ENCODE measurements at places on chromosomes 3 and 15.

- peak; percentile 55 for DNase-seq
These were observed 19.9 kb downstream of the SPICE1 start for GRCh38 chr3:113495035-113495434.

GRCh38 chr3:105195260-105195659 is 171.4 kb upstream of the ALCAM start:
- no peak for DNase-seq

GRCh38 chr3:134471521-134472193 is 14.1 kb downstream of the ANAPC13 start:
- no peak for DNase-seq

DNA sequence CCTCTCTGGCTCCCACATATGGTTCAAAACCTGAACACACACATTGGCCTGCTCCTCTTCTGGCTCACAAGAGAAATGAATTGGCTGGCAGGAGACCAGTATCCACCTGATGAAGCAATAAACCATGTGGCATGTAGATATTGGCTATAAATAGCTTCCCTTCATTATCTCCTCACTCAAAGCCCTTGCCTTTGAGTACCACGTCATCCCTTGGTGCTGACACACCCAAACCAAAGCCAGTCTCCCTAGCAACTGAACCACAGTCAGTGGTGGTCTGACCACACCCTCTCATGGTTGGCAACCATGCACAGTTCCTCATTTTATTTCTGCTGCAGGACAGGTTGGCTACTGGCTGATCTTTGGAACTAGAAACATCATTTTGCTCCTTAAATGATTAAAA is 98.8 kb downstream of the ZNF621 start:
- peak; percentile 19 for DNase-seq

GRCh38 chr3:189508784-189509501 is 122.2 kb upstream of the TP63 start:
- no peak for DNase-seq

- DNase-seq: no peak
These were observed 4.3 kb upstream of the COPG1 start for GRCh38 chr3:129245141-129245540.

GRCh38 chr15:28987337-28987736 is 101.6 kb downstream of the APBA2 start:
- no peak for DNase-seq

DNA sequence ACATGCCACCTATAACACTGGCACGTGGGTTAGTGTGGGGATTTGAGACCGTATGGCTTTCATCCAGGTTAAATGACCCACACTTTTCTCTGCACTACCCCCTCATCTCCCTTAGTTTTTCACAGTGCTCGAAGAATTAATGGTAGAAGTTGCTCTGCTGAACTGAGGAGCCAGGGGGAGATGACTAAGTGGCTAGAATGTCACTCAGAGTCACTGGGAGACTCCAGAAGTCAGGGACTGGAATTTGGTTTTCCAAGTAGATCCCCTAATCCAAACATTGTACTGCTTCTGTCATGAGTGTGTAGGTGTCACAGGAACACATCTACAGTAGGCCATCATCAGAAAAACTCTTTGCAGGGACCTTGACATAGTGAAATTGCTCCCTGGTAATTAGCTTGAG is 181.0 kb upstream of the RASGRP1 start:
- no peak for DNase-seq

DNA sequence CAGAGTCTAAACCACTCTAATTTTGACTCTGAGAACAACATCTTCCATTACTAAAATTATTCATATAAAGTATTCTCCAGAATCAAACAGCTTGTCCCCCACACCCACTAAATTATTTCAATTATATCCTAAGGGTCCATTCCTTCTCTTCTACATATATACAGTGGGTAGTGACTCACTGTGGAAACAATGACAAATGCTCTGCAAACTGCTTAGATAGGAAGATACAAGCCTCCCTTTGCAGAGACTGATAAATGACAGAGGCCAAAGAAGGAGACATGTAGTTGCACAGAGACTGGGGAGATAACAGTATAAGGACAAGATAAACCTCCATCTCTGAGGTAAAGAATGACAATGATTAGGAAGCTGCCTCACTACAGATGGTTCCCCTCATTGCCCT is 1087.4 kb downstream of the AGBL1 start:
- no peak for DNase-seq

DNA sequence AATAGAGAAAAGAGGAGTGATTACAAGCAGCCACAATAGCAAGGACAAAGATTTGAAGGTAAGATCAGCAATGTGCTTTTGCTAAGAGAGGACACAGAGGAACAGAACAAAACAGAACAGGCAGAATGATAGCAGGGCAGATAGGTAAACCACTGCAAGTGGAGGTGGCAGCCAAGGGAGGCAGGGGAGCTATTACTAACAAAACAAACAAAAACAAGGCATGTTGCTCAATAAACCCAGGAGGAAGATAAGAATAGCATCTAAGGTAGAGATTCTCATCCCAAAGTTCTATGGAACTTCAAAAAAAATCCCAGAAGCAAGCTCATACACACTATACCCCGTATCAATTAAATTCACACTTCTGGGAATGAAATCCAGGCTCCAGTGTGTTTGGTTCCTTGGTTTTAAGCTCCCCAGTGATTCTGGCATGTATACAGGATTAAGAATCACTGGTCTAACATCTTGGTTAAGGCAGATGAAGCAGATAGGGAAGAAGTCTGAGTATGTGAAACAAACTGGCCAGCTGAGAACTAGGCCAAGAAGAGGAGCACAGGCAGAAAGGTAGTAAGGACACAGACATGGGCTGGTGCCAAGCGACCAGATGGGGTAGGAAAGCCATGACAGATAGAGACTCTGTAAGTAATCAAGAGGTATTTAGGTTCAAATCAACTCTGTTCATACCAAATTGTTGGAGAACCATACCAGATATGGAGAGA is 189.2 kb downstream of the DTWD1 start:
- no peak for DNase-seq

DNA sequence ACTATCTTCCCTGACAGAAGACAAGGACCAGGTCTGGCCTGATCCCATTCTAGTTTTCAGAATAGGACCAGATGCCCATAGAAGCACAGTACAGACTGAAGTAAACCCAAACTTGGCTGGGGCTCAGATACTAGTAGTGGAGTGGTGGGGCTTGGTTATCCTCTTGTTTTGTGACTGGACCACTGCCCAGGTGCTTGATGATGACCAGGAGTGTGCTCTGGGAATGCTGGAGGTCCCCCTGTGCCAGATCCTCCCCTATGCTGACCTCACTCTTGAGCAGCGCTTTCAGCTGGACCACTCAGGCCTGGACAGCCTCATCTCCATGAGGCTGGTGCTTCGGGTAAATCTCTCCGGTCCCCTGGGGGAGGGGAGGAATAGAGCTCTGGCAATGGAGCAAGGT is 36.3 kb downstream of the ESYT3 start:
- no peak for DNase-seq

DNA sequence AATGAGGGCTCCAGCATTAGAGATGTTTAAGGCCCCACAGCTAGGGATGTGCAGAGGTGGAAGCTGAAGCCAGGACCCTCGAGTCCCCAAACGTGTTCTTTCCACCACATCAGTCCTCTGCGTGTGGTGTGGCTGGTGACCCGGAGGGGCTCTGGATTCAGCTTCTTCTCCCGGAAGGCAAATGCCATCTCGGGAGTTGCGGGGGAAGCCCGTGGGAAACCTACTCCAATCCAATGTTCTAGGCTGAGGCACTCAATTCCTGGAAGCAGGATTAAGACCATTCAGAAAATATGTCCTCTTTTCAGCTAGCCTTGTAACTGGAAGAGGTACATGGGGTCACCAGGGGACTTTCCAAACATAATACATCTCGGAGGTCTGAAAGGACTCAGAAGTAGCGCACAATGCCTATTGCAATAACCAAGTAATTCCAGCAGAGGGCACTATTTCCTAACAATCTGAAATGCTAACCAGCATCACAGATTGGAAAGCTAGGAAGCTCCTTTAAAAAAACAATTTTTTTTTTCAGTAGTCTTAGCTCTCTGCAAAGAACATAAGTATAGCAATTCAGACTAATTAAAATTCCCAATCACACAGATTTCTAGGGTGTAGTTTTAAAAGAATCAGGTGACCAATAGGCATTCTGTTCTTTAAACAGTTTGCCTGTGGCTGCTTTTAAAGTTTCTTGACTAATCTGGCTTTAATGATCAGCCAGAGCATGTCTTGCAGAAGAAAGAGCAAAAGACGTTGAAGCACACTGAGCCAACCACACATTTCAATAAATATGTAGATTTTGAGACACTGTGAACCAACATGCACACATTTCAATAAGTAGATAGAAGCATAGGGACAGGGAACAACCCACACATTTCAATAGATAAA is 36.1 kb downstream of the BNC1 start:
- DNase-seq: peak; percentile 48

DNA sequence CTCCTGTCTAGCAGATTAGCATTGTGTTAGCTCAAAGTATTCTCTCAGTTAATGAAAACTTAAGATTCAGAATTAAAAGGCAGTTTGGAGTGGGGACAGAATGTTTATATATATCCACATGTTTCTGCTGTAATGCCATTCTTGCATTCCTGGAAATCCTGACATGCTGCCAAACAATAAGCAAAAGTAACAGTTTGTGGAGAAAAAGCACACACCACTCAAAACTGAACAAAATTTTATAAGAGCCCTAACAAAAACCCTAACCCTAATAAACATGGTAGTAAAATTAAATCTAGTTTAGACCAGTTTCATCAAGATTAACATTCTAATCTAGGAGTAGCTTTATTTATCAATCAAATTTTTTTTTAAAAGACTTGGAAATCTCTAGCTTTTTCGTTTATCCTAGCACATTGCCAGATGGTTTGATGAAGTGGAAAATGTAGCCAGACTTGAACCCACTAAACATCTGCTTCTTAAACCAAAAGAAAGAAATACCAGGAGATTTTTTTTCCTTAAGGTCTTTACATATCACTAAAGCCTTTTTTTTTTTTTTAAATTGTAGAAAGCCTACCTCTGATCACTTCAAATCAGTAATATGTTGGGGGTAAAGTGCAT is 3.7 kb downstream of the TCAIM start:
- no peak for DNase-seq

DNA sequence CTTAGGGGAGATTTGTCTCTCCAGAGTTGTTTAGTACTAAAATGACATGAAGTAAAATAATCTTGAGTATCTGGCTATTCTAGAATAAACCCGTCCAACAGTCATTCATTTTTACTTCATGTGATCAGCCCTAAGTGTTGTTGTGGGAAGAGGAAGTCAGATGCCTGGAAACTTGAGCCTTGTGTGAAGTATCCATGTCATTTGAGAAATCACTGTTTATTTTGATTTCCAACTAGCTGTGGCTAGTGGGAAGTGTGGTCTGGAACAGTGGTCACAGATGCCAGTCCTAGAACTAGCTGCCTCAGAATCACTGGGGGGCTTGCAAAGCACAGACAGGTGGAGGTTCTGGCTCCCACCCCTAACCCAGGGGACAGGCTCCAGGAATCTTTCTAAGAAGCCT is 77.7 kb upstream of the LIMD1 start:
- no peak for DNase-seq

DNA sequence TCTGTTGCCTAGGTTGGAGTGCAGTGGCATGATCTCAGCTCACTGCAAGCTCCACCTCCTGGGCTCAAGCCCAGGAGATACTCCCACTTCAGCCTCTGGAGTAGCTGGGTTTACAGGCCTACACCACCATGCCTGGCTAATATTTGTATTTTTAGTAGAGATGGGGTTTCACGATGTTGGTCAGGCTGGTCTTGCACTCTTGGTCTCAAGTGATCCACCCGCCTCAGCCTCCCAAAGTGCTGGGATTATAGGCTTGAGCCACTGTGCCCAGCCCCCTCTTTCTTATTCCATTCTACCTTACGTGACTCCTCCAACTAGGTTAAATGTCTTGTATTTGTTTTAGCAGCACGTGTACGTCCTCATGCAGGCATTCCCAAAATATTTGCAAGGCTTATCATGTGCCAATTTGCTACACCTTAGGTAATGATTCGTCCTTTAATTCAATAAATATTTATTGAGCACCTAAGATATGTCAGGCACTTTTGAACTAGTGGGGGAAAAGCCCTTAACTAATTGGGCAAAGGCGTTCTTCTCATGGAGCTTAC is 14.9 kb upstream of the MAGI1 start:
- no peak for DNase-seq

DNA sequence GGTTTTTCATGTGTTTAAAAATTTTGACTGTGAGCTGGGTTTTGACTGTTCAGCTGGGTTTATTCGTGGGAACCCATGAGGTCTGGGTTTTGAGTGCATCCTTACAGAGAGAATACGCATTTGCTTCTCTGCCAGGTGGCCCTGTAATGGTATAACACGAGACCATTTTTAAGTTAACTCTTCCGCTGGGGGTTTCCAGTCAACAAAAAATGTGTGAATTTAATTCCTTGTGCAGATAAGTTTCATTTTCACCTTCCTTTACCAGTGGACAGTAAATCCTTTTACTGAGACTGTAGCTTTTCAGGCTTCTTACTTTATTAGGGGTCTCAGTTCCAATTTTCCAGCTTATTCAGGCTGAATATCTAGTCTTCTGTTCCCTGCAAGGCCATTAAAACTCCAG is 149.6 kb downstream of the OPA1 start:
- DNase-seq: no peak

- no peak for DNase-seq
These were observed 29.7 kb upstream of the ARNT2 start for GRCh38 chr15:80374441-80374840.

GRCh38 chr15:69727121-69727924 is 274.7 kb downstream of the RPLP1 start:
- no peak for DNase-seq

DNA sequence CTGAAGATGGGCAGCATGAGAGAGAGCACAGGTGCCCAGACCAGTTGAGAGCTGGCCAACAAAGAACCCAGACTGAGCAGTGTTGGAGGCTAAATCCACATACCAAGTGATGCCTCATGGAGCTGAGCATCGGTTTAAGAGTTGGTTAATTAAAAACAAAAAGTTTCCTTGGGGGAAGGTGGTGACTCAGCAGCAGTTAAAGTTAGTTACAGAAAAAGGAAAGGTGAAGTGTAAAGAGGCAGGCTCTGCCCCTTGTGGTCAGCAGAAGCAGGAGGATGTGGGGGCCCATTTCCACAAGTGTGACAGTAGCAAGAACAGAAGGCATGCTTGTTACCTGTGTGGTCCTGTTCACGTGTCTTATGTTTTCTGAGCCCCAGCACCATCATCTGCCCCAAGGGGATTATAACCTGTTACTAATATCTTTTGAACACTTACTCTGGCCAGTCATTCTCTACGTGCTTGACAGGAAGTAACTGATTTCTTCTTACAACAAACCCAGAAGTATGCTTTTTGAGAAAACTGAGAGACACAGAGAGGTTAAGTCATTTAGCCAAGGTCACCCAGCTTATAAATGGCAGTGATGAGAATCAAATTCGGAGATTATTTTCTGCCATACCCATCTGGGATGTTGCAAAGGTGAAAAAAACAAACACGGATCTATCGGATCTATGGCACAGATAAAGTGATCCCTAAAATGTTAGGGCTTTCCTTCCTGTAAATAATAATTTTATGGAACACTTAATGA is 91.0 kb downstream of the EPHB1 start:
- DNase-seq: no peak

Data from CD4-positive, alpha-beta T cell treated with Interleukin-15 for 4 hours (primary cell).